ENCODE measurements at places on chromosomes 11 and 22. TPM values are rescaled to one million over a fixed set of nuclear protein-coding genes. Genes with fewer than 3 reads are reported as not detected.

Gene PACSIN3
- total RNA-seq, result 41.2 TPM

Gene IL17REL
- not detected for total RNA-seq

Gene CLDN5
- total RNA-seq, result 0.50 TPM

Gene LRRC4C
- total RNA-seq, result not detected

Gene EP300
- 18.8 TPM for total RNA-seq

Measured in bronchus fibroblast of lung (primary cell).